ENCODE measurements at places on chromosomes 16 and 17.
A peak's percentile ranks its signal among the peaks of the same experiment; 100 is the strongest.

- peak; percentile 79 for DNase-seq
These were observed 7.3 kb downstream of the THRA start for GRCh38 chr17:40069751-40070708.

DNA sequence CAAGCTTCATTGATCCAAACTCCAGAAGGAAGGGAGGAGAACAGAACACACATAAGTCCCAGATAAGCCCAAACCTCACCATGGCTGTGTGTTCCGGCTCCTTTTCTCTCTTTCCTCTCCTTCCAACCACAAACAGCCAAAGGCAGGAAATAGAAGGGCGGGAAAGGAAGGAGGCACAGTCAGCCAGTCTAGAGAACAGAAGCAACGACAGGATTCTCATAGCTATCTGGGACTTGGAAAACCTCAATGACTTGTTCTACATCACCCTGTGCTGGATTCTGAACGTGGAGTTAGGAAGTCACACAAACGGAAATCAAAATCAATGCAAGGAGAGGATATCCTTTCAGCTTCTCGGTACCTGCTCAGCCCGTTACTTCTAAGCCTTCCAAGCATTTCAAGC lies 9.0 kb downstream of the CRK start:
- DNase-seq: no peak

GRCh38 chr17:56558088-56558487 lies 35.4 kb upstream of the NOG start:
- no peak for DNase-seq

DNA sequence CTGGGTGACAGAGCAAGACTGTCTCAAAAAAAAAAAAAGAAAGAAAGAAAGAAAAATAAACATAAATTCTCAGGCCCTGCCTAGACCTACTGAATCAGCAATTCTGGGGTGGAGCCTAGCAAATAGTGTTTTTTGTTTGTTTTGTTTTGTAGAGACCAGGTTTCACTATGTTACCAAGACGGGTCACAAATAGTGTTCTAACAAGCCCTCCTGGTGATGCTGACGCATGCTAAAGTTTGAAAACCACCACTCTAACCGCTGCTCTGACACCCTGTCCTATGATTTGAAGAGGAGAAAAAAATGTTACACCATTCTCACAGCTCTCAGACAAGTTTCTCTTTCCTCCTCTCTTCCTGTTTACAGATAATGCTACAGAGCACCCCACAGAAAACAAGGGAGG lies 1.5 kb downstream of the MRPL10 start:
- DNase-seq: no peak

DNA sequence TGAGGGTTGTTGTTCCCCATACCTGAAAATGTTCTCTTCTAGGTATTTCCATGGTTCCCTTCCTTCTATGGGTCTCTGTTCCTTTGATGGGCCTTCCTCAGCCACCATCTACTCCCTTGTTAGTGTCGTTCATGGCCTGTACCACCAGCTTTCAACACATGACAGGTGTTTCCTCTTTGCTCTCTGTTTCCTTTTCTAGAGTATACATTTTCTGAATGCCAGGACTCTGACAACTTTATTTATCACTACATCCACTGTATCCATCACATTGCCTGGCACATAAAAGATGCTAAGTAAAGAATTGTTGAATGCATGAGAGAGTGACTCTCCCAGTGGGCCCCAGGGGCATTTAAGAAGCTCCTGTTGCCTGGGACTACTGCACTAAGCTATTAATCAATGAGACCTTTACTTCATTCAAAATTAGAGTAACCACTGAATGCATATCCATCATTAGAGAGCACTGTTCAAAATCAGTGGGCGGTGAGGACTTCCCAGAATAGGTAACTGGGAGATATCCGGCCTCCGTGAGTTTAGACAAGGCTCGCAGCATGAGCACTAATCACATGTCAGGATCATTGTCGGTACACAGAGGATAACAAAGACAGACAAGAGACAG lies 255.0 kb downstream of the CBLN1 start:
- no peak for DNase-seq

DNA sequence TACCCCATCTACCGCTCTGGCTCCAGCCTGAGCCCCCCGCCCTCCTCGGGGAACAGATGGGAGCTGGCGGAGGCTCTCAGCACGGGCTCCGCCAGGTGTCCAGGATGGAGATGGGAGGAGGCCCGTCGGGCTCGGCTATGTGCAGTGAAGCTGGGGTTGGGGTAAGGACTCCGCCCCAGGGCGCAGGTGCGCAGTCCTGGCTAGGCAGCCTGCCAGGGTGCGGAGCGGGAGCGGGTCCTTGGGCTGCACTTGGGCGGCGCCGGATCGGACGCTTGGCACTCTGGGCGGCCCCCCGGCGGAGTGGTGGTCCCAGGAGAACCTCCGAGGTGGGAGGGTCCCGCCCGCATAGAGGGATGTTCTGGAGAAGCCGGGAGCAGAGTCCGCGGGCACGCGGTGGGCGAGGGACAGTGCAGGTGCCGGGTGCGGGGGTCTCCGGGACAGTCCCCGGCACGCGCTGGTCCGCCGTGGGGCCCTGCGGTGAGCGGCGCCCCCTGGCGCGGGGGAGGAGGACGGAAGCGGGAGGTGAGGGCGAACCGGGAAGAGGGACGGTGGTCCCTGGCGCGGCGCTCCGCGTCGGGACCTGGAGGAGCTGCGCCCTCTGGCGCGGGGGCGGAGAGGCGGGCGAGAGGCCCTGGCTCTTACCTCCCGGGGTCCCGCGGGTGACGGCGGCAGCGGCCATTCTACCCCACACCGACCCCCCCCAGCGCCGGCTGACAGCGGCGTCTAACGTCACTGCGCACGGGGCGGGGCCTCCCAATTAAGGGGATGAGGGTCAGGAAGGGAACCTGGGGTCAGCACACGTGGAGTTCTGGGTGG lies at the start of gene CAMTA2:
TSS of gene CAMTA2 (minus strand) at position 725 of the 816 bp plus-strand sequence. CDS start 1,453 bp downstream, outside the sequence.
- peak; percentile 97 for DNase-seq

DNA sequence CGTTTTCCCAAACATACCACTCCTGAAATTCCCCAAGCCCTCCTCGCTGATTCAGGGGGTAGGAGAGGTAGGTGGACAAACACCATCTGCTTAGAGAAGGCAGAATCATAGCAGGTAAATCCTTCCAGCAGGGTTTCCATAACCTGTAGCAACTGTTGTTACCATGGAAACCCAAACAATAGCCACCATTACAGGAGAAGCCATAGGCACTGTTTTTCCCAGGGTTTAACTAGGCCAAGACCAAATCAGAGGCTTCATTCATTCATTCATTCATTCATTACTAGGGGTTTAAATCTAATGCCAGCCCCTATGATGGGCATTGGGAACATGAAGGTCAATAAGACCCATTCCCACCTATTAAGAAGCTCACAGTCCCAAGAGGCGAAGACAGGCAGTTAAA lies 25.5 kb upstream of the CIITA start:
- DNase-seq: no peak

DNA sequence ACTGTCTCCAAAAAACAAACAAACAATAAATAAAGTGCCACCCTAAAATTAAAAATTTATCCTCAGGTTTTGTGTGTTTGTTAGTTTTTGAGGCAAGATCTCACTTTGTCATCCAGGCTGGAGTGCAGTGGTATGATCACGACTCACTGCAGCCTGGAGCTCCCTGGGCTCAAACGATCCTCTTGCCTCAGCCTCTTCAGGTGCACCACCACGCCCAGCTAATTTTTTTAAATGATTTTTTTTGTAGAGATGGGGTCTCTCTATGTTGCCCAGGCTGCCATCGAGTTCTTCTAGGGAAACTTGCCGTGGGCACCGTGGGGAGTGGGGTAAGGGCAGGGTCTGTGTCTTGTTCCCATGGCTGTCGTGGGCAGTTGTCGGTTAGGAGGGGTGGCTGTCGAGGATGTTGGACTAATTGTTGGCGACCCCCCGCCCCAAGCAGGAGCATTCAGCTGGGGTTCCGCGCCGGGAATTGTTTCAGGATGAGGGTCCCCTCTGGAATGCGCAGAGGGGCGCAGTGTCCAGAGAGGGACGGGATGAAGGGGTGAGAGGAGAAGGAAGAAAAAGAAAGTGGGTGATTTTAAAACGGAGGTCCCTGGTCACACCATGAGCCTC lies 1.1 kb upstream of the RNF213 start:
- no peak for DNase-seq

DNA sequence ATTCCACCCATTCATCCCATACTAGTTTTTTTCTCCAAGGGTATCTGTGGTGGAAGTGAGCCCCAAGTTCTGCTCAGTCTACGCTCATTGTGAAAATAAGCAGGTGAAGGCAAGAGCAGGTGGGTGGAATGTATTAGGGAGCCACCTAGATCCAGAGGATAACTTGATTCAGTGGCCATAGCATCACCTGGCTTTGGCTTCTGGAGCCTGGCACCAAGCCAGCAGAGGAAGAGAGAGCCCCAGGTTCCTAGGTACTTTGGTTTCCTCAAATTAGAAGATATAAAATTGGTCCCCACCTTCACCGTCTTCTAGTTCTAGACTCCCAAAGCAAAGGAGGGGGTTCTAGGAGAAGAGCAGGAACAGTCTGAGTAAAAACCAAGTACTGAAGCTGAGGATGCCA lies 4.1 kb downstream of the FXR2 start:
- no peak for DNase-seq

GRCh38 chr17:58493506-58493905 lies 5.3 kb upstream of the HSF5 start:
- DNase-seq: no peak

- peak; percentile 81 for DNase-seq
These were observed 99.4 kb downstream of the CYLD start for GRCh38 chr16:50841081-50841886.

GRCh38 chr17:63930951-63931575 lies 1.1 kb downstream of the CD79B start:
- peak; percentile 80 for DNase-seq

DNA sequence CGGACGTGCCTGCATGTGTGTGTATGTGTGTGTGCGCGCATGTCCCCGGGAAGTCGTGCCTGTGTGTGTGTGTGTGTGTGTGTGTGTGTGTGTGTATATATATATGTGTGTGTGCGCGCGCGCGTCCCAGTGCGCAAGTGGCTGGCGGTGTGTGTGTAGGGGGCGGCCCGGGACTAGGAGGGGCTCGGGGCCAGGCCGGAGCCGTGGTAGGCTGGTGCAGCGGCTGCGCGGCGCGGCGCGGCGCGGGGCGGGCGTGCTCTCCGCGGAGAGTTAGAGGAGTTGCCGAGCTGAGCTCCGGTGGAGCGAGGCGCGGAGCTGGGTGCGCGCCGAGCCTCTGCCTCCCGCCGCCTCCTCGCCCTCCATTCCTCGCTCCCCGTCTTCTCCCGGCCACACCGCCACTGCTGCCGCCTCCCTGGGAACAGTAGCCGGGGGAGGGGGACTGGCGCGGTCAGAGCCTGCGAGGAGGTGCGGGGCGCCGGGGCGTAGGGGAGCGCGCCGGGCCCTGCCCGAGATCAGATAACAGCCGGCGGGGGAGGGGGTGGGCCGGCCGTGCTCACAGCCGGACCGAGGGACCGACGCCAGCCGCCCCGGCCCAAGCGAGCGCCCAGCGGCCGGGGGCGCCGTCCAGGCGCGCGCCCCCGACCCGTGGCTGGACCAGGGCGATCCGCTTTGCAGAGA lies at the start of gene KCNJ12:
TSS of gene KCNJ12 (plus strand) at position 277 of the 678 bp plus-strand sequence. CDS start 38,986 bp downstream, outside the sequence.
- DNase-seq: peak; percentile 89

DNA sequence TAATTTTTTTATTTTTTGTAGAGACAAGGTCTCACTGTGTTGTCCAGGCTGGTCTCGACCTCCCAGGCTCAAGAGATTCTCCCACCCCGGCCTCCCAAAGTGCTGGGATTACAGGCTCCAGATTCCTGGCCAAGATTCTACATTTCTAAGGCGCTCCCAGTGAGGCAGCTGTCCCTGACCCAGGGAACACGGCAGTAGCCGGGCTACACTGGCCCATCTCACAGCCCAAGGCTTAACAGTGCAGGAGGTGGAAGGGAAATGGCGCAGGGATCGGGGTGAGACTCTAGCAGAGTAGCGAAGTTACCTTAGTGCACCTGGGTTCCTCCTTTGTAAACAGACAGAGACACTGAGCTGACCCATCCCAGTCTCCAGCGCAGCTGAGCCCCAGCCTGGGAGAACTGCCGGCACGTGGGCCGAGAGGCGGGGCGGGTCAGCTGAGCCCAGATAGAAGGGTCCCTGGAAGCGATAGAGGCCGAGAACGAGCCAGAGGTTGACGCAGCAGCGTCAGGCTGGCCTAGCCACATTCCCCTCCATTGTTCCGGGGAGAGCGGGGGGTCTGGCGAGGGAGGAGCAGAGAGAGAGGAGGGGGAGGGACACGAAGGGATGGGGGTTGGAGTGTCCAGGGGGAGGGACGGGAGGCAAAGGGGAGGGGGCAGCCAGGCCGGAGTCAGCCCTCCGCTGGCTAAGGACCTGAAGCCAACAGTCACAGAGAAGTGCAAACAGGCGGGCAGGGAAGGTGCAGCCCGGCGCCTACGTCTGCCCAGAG lies 2.5 kb downstream of the CARHSP1 start:
- DNase-seq: peak; percentile 80

GRCh38 chr17:79043191-79043930 lies 19.4 kb downstream of the C1QTNF1 start:
- no peak for DNase-seq

DNA sequence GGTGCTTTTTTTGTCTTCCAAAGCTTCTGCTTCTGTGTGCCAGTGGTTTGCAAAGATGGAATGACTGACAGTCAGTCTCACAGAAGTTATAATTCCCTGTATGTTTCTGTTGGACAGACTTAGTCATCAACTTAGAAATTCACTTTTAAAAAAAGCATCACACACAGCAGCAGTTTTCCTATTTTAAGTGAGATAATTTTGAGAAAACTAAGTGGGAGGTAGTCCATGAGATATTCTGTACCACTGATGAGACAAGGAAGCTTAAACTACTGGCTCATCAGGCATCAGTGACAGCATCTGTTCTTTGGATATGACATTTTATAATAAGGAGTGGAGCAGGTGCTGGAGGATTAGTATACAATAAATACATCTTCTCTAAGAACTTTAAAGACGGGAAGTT lies 20.0 kb downstream of the CNP start:
- DNase-seq: no peak
